Subcutaneous preadipocyte (primary cell): ENCODE measurements at places on chromosomes 7 and 10. TPM values are rescaled to one million over a fixed set of nuclear protein-coding genes. Genes with fewer than 3 reads are reported as not detected.

TAS2R16 gene
- total RNA-seq: not detected in 2 replicates

LIPM gene
- not detected in 2 replicates for total RNA-seq

LIPF gene
- not detected in 2 replicates for total RNA-seq

HTR7 gene
- total RNA-seq: 0.37 and 2.2 TPM in 2 replicates

NPTX2 gene
- under 0.01 and 0.98 TPM in 2 replicates for total RNA-seq

SLC29A4 gene
- total RNA-seq: 0.59 and 0.73 TPM in 2 replicates

ZNF365 gene
- 0.59 TPM in 1 of 2 replicates, not detected in the other for total RNA-seq

CROT gene
- 7.6 and 12.5 TPM in 2 replicates for total RNA-seq

FFAR4 gene
- total RNA-seq: not detected in 2 replicates

ADIRF gene
- 35.2 and 51.1 TPM in 2 replicates for total RNA-seq

CTTNBP2 gene
- total RNA-seq: 1.1 and 2.3 TPM in 2 replicates

DPYSL4 gene
- 1.6 and 5.1 TPM in 2 replicates for total RNA-seq

LOXL4 gene
- total RNA-seq: 7.2 and 8.8 TPM in 2 replicates

KIAA1549 gene
- 0.37 and 1.2 TPM in 2 replicates for total RNA-seq

BCCIP gene
- 46.3 and 50.0 TPM in 2 replicates for total RNA-seq

ADAP1 gene
- 0.73 and 1.2 TPM in 2 replicates for total RNA-seq

ANXA8L1 gene
- not detected in 2 replicates for total RNA-seq

ZNF3 gene
- 17.3 and 21.3 TPM in 2 replicates for total RNA-seq

OPALIN gene
- not detected in 2 replicates for total RNA-seq

ZP3 gene
- 1.4 and 1.8 TPM in 2 replicates for total RNA-seq

EPDR1 gene
- total RNA-seq: 15.1 and 19.1 TPM in 2 replicates

SPACDR gene
- total RNA-seq: 0.37 and 0.78 TPM in 2 replicates
